CD4-positive, CD25-positive, alpha-beta regulatory T cell (primary cell): ENCODE measurements at places on chromosomes 7 and 10. TPM values are rescaled to one million over a fixed set of nuclear protein-coding genes. Genes with fewer than 3 reads are reported as not detected.

The SPDYE3 gene
- not detected for total RNA-seq

The LRMDA gene
- 0.10 TPM for total RNA-seq

The ZNF37A gene
- 18.8 TPM for total RNA-seq

The FAM131B gene
- 0.27 TPM for total RNA-seq

The CTAGE8 gene
- not detected for total RNA-seq

The PLEKHA8 gene
- total RNA-seq: 15.2 TPM

The FAM237B gene
- total RNA-seq: not detected

The ITPRID1 gene
- not detected for total RNA-seq

The OR2A42 gene
- total RNA-seq: 0.30 TPM

DNA sequence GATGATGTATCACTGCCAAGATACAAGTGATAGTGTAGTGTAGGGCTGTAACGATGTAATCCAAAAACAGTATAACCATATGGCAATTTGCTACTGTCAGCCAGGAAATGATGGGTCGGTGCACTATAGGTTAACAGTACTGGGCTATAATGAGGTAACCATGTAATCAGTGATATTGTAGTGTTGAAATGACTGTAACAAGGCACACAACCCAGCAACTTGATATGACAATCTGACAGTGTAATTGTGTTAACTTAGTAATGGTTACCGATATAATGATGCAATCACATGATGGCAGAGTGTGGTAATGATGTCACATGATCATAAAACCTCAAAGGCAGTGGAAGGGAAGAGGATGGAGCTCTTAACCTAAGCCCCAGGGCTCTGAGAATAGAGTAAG, 73.8 kb upstream of the SLF2 start:
- DNase-seq: no peak

GRCh38 chr10:115056186-115056585, 37.0 kb upstream of the ATRNL1 start:
- no peak for DNase-seq

DNA sequence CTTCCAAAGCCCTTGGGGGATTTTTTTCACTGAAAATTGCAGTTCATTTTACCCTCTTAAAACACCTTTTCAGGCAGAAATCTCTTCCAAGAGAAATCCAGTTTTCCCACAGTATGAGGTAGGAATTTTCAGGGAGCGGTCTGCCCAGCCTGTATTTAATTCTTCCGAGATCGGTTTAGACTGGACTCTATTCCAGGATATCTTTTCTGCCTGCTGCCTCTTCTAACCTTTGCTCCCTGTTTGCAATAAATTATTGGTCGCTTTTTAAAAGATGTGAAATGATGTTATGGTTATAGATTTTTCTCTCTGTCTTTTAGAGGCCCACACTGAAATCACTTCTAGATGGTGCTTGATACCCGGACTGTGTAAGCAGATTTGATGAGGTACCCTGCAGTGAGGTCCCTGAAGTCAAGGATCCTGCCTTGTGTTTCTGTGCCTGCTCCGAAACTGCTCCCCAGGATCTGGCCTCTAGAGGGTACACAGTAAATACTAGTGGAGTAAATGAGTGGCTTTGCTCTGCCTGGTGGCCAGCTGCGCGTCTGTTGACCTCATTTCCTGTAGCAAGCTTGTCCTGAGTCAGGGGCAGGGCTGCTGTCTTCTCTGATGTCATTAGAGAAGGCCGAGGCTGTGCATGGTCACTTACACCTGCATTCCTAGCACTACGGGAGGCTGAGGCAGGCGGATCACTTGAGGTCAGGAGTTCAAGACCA, 191.6 kb downstream of the FANK1 start:
- DNase-seq: no peak

- no peak for DNase-seq
Measured at GRCh38 chr7:124697746-124698145, 67.8 kb downstream of the GPR37 start.

DNA sequence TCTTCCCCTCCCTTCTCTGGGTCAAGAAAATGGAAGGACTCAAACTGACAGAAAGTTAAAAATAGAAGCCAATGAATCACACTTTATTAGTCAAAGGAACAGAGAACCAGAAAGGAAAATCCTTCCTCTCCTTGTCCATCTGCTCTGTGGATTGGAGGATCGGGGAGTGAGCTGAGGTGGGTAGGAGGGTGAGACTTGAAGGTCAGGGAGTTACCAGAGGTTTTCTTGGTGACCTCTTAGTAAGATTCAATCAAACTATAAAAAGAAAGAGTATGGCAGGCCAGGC, 12.2 kb downstream of the TLX1 start:
- DNase-seq: no peak

DNA sequence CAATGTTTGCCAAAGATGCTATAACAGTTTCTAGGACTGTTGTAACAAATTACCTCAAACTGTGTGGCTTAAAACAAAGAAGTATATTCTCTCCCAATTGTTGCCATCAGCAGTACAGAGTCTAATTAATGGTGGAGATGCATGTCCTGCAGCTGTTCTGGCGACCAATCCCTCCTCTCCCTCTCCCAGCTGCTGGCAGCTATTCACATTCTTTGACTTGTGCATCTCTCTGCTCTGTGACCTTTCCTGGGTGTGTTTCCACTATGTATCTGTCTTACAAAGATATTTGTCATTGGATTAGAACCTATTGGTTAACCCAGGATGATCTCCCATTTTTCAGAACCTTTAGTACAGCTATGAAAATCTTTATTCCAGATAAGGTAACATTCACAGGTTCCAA, 561.7 kb upstream of the POM121L12 start:
- DNase-seq: no peak

DNA sequence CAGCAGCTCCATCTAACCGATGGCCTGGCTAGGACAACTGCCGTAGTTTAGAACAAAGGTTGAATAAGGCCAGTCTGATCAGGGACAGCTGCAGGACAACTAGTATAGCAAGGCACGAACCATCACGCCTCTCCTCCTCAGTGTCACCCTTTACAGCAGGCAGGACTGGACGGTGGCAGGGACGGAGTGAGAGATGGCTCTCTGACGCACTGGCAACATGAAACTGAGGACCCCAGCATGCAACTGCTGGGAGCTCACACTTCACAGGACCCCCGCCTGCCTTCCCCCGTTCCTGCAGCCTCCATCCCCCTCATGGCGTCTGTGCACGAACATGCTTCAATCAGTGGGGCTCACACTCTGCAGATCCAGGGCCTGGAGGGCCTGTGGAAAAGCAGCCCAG, 53.7 kb downstream of the ZRANB1 start:
- DNase-seq: no peak

DNA sequence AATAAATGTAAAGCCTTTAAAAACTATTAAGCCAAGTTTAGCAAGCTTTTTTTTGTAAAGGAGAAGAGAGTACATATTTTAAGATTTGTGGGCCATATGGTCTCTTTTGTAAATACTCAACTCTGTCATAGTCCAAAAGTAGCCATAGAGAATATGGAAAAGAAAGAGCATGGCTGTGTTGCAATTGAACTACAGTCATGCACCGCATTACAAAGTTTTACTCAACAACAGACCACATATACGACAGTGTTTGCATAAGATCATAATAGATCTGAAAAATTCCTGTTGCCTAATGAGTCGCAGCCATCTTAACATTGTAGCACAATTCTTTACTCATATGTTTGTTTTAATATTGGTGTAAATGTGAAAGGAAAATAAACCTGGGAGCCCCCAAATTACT, 440.8 kb downstream of the HTR7 start:
- no peak for DNase-seq

- no peak for DNase-seq
Measured at GRCh38 chr10:17790651-17791050, 18.5 kb upstream of the MRC1 start.

DNA sequence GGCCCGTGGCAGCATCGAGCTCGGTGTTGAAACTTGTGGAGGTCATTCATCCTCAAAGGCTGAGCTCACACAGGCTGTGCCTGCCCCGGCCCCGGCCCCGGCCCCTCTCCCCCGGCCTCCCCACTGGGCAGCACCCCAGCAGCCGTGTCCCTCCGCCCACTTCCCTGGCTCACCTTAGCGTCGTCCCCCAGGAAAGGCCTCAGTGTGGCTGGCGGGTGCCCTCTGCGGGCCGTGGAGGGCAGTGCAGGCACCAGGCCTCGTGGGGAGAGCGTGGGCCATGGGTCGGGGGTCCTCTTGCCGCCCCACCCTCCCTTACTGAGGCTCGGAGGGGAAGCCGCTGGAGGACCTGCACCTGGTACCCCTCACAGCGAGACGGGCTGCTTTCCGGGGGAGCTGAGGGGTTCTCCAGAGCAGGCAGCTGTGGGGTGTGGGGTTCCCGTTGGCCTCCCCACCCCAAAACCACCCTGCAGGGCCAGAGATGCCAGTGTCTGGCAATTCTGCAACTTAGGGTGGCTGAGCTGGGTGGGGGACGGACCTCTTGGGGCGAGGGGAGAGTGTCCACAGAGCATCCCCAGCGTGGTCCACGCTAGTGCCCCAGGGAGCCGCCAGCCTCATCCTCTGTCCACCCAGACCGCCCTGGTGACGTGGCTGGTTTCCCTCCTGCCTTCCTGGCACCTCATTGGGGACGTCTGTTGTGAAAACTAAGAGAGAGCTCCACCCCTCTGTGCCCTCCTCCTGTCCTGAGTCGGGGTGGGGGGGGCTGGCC, 44.2 kb upstream of the DPYSL4 start:
- peak; percentile 20 for DNase-seq

DNA sequence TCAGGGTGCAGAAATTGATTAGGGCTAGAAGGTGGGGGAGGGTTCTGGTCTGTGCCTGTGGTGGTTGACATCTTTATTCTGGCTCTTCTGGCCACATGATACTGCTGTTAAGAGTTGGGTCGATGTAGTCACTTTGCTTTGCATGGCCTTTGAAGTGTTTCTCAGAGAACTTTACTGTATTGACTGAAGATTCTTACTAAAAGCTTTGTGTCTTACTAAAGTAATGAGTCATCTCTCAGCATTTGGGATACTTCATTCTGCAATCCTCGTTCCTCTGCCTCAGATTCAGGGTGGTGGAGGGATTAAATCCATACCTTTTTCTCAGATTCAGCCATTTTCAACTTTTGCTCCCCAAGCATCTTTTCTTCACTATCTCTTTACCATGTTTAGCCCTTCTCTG, 38.6 kb downstream of the STEAP4 start:
- DNase-seq: no peak

DNA sequence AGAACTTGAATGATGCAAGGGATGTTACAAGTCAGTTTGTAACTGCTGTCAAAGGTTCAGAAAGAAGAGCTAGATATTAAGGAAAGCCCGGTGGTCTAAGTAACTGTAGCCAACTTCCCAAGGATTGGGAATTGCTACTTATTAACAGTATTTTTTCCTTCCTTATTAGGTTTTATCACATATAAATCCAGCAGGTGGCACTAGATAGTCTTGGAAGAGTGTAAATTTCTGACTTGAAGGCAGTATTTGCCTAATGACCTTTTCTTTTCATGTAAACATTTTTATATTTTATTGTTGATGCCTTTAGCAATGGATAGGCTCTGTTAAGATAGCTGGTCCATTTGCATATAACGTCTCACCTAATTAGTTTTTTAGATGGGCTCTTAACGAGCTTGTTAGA, 51.2 kb downstream of the ANLN start:
- DNase-seq: no peak

DNA sequence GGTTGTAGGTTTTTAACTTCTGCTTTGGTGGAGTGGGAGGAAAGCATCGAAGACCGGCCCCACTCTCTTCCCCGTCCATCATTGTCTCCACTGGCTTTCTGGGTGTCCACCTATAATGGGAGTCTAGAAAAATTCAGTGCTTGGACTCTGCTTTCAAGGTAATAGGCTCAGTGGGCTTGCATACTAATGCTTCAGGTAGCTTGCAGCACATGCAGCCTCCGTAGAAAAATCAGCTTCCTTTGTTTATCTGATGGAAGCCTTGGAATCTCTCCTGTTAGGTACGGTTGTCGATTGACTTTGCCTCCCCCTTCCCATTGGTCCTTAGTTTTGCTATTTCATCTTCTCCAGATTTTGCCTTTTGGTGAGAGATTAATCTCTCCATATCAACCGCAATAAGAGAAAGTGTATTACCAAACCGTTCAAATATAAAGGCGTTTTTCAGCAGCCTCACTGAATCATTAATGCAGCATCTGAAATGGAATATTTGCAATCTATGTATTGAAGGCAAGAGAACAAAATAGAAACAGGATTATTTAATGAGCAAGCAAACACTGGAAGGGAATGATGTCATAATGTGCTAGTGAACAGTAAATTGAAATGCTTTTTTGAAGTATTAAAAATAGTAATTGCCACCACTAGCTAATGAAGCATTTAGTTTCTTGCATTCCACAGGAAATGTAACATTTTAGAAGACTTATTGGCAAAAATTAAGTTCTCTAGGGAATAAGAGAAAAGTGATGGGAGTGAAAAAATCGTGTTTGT, 944 bp downstream of the AVL9 start:
- DNase-seq: no peak

- DNase-seq: peak; percentile 72
Measured at GRCh38 chr7:148699024-148699781, 500 bp downstream of the CUL1 start.

GRCh38 chr10:85645926-85646711, 720.5 kb downstream of the GRID1 start:
- no peak for DNase-seq

DNA sequence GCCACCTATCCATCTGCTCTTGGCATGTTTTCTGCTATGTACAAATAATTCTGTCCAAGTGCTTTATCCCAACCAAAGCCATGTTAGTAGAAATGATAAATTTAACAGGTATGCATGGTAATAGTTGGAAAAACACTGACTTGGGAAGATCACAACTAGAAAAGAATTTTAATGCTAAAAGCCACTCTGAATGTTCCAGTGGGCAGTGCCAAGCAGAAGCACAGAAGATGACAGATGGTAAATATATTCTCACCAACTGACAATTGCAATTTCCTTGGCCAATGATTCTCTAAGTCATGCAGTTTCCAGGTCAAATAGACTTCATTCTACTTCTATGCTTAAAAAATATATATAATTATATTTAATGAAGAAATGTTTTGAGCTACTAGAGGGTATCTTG, 83.6 kb upstream of the SEMA3C start:
- DNase-seq: no peak

DNA sequence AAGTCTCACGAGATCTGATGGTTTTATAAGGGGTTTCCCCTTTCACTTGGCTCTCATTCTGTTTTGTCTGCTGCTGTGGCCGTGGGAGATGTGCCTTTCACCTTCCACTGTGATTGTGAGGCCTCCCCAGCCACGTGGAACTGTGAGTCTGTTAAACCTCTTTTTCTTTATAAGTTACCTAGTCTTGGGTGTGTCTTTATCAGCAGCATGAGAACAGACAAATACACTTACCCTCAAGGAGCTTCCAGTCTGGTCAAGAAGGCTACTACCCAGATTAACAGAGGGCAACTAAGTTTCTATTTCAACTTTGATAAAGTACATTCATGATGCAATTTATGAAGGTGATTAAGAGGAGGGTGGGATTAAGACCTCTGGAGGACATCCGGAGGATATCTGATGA, 13.1 kb downstream of the SMKR1 start:
- no peak for DNase-seq

GRCh38 chr10:103114876-103115275, 78.2 kb downstream of the NT5C2 start:
- no peak for DNase-seq

DNA sequence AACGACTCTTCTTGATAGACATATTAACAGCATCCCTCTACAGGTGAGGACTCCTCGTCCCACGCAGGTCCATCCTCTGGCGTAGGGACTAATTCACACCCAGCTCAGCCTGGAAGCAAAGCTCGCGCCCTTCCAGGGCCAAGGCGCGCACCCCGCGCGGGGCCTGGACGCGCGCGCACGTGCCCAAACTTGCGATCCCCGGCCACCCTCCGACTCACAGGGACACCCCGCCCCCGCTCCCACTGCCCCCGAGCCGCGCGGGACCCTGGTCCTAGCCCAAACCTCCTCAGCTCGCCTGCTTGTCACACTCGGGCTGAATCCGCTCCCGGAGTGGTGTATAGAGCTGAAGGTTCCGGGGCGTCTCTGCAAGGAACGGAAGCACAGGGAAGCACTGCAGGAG, 76.9 kb downstream of the ZNF248 start:
- no peak for DNase-seq
